ENCODE measurements at places on chromosomes 7 and 10. TPM values are rescaled to one million over a fixed set of nuclear protein-coding genes. Genes with fewer than 3 reads are reported as not detected.

- no peak for DNase-seq
These were observed 36.7 kb downstream of the CDK6 start for GRCh38 chr7:92799446-92800211.

- DNase-seq, result no peak
These were observed 54.1 kb upstream of the PPIF start for GRCh38 chr10:79292891-79293746.

DNA sequence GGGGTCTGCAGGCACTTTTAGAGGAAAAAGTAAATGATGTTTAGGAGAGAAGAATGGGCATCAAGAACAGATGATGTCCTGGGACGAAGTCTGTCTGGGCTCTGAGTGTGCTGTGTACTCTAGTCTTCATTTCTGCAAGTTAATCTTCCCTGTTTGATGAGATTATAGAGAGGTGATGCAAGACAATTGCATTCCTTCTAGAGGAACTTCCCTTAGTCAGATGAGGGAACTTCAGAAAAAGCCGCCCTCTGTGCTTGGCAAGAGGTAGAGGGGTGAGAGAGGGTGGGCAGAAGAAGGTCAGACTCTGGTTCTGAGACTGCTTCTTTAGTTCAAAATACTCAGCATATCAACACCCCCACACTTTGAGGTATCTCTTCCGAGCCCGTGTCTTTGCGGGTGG lies 797.9 kb downstream of the LRMDA start:
- no peak for DNase-seq

- no peak for DNase-seq
These were observed 36.7 kb upstream of the EFCAB10 start for GRCh38 chr7:105618016-105618296.

- DNase-seq, result no peak
These were observed 4.4 kb downstream of the NACAD start for GRCh38 chr7:45084336-45084735.

DNA sequence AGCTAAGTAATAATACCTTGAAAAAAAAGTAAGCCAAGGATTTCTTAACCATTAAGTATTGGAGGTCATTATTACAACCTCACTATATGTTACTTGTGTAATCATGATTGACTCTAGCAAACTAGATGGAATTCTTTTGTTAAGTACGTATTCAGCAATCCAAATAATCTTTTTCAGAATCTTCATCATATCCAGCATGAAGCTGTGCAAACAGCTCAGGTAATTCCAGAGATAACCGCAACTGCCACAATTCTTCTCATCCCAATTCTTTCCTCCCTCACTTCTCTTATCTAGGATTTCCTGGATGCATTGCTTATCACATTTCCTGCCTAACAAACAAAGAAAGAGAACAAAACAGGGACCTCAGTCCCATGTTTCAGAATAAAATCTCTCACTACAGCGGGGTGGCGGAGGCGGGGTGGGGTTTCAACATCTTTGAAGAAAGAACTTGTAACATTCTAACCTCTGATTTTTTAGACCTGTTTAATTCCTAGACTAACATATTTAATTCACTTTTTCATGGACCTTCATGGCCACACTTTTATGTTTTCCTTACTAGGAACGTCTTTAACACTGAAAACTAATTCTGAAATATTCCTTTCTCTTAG lies 156.5 kb downstream of the POM121L12 start:
- no peak for DNase-seq

The NUTM2B gene
- total RNA-seq, result not detected

The HMX2 gene
- total RNA-seq, result not detected

The TMEM270 gene
- total RNA-seq, result not detected
